ENCODE measurements at places on chromosomes 3 and 15.
A peak's percentile ranks its signal among the peaks of the same experiment; 100 is the strongest.

- DNase-seq = no peak
Observed at GRCh38 chr15:32864841-32865240, 147.0 kb downstream of the GREM1 start.

DNA sequence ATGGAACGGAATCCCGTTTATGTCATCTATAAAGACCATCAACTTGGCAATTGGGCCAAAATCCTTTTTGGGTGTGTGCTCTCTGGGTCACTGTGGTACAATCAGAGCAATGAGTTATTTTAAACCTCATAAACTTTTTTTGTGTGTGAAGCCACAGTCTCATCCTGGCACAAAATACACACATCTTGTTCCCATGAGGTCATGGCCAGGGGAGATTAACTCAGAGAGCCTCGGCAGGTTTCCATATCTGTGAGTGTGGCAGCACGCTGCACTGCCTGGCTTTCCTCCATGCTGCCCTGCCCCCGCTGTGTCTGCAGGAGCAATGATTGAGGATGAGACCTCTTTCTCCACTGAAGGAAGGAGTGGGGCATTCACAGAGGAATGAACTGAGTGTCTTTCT is 54.0 kb upstream of the DLG1 start:
- DNase-seq = no peak

- no peak for DNase-seq
Observed at GRCh38 chr15:27686369-27686768, 412.7 kb downstream of the OCA2 start.

GRCh38 chr15:55276324-55276723 is 13.3 kb downstream of the RAB27A start:
- DNase-seq = no peak

DNA sequence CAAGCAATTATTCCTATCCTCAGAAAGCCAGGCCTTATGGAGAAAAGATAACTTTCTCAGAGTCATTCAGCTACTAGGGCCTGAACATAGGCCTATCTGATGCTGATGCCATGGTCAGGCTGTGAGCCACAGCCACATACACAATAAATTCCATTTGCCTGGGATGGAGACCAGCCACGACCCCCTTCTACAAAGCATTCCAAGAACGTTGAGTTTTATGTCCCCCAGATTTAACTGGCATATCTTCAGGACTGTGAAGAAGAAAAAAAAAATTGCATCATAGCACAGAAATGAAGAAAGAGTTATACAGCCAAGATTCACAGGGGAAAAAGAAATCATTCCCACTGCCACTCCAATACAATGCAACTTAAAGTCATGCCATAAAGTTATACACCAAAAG is 100.0 kb downstream of the THBS1 start:
- DNase-seq = no peak

GRCh38 chr3:4721511-4721911 is 228.4 kb downstream of the ITPR1 start:
- DNase-seq = no peak

DNA sequence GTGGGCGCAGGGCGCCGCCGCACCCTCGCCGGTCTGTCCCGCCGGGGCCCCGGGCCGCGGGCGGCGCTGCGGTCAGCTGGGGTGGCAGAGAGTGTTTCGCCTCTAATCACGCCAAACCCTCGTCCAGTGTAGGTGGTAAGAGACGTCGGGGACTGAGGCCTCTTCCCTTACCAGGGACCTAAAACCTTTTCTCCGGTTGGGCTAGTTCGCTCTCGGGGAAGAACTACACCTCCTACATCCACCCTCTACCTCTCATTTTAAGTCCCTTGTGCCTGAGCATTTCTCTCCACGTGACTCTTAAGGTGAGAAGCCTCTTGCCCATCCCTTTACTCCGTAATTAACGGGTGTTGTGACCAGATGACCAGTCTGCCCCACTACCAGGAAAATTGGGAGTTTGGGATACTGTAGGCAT is 520 bp downstream of the TMEM42 start:
- peak; percentile 60 for DNase-seq

GRCh38 chr3:49668414-49668797 is 5.7 kb upstream of the APEH start:
- DNase-seq = no peak

- no peak for DNase-seq
Observed at GRCh38 chr3:161745741-161746140, 249.1 kb downstream of the OTOL1 start.

DNA sequence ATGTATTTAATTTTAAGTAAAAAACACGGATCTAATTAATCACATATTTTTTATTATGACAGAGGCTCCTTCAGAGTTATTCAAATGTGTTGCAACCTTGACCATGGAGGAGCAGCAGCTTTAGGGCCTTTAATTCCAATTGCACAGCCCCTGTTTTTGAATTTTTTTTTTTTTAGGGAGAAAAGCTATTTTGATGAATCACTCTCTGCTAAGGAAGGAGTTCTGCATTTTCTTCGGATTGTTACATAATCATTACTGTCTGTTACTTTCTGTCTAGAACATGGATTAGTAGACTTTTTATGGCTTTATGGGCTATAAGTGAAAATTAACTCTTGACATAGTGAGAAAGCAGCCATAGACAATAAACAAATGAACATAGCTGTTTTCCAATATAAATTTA is 90.8 kb downstream of the MCTP2 start:
- no peak for DNase-seq
